Left renal pelvis (tissue), 4 donors: ENCODE measurements at places on chromosomes 4 and X. TPM values are rescaled to one million over a fixed set of nuclear protein-coding genes. Genes with fewer than 3 reads are reported as not detected.

CRMP1 gene
- 51.9 TPM for polyA plus RNA-seq

RAP1GDS1 gene
- 21.7 TPM for polyA plus RNA-seq

GPC4 gene
- polyA plus RNA-seq, result 33.4 TPM

SLC25A31 gene
- polyA plus RNA-seq, result not detected

PLK4 gene
- polyA plus RNA-seq, result 19.7 TPM

KCTD8 gene
- polyA plus RNA-seq, result 4.4 TPM

CXCR3 gene
- 0.31 TPM for polyA plus RNA-seq

PDHA2 gene
- polyA plus RNA-seq, result not detected

CWH43 gene
- polyA plus RNA-seq, result 0.16 TPM

PGAM4 gene
- polyA plus RNA-seq, result not detected

SHROOM3 gene
- 35.9 TPM for polyA plus RNA-seq

ESX1 gene
- polyA plus RNA-seq, result not detected

ADH6 gene
- 24.4 TPM for polyA plus RNA-seq

PROM1 gene
- polyA plus RNA-seq, result 42.4 TPM

SYAP1 gene
- polyA plus RNA-seq, result 18.5 TPM

PPEF2 gene
- not detected for polyA plus RNA-seq

STK32B gene
- 3.2 TPM for polyA plus RNA-seq

TAF7L gene
- 0.61 TPM for polyA plus RNA-seq

MTNR1A gene
- 1.3 TPM for polyA plus RNA-seq

LGI2 gene
- polyA plus RNA-seq, result 31.5 TPM

NLRP2B gene
- not detected for polyA plus RNA-seq

ATP8A1 gene
- polyA plus RNA-seq, result 13.6 TPM

MAGEE1 gene
- polyA plus RNA-seq, result 5.9 TPM

GAGE12G gene
- polyA plus RNA-seq, result not detected

SMIM10L2A gene
- 10.3 TPM for polyA plus RNA-seq

PNMA3 gene
- 32.6 TPM for polyA plus RNA-seq

MAGEA10 gene
- not detected for polyA plus RNA-seq

TREX2 gene
- 0.37 TPM for polyA plus RNA-seq

FAM184B gene
- 0.52 TPM for polyA plus RNA-seq

PLS3 gene
- polyA plus RNA-seq, result 296 TPM

KDR gene
- polyA plus RNA-seq, result 58.4 TPM

ALAS2 gene
- 11.7 TPM for polyA plus RNA-seq

VGLL1 gene
- 0.30 TPM for polyA plus RNA-seq

PDGFRA gene
- polyA plus RNA-seq, result 132 TPM

KLHL4 gene
- 30.3 TPM for polyA plus RNA-seq

MAGEB2 gene
- not detected for polyA plus RNA-seq

RAI2 gene
- polyA plus RNA-seq, result 12.1 TPM

PRR32 gene
- not detected for polyA plus RNA-seq

CCDC160 gene
- polyA plus RNA-seq, result 11.7 TPM

RIPPLY1 gene
- 2.6 TPM for polyA plus RNA-seq

GPR119 gene
- not detected for polyA plus RNA-seq

ADH1C gene
- polyA plus RNA-seq, result 127 TPM

UTP3 gene
- polyA plus RNA-seq, result 44.8 TPM

TMSB15B gene
- polyA plus RNA-seq, result 23.2 TPM

S100P gene
- polyA plus RNA-seq, result 38.9 TPM

UGT2B11 gene
- 0.52 TPM for polyA plus RNA-seq

CPZ gene
- 26.4 TPM for polyA plus RNA-seq

FRMPD4 gene
- 0.34 TPM for polyA plus RNA-seq

HSFX2 gene
- 0.46 TPM for polyA plus RNA-seq

ANK2 gene
- polyA plus RNA-seq, result 63.4 TPM

AFF2 gene
- polyA plus RNA-seq, result 10.7 TPM
